PC-9 (cell line): ENCODE measurements at places on chromosomes 7 and 10.
A peak's percentile ranks its signal among the peaks of the same experiment; 100 is the strongest.

DNA sequence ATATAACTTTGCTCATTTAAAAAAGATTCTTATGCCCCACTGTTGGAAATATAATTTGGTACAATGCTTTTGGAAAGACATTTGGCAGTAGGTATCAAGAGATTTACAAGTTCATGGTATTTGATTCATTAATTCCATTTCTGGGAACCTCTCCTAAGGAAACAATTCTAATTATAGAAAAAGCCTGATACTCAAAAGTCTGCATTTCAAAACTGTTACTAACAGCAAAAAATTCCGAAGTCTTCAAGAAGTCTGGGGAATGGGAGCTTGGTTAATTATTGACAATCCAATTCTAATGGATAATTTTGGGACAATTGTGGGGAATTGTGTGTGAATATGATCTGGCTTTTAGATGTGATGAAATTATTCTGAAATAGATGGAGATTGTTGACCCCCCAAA lies 59.6 kb downstream of the HDAC9 start:
- DNase-seq, result no peak

DNA sequence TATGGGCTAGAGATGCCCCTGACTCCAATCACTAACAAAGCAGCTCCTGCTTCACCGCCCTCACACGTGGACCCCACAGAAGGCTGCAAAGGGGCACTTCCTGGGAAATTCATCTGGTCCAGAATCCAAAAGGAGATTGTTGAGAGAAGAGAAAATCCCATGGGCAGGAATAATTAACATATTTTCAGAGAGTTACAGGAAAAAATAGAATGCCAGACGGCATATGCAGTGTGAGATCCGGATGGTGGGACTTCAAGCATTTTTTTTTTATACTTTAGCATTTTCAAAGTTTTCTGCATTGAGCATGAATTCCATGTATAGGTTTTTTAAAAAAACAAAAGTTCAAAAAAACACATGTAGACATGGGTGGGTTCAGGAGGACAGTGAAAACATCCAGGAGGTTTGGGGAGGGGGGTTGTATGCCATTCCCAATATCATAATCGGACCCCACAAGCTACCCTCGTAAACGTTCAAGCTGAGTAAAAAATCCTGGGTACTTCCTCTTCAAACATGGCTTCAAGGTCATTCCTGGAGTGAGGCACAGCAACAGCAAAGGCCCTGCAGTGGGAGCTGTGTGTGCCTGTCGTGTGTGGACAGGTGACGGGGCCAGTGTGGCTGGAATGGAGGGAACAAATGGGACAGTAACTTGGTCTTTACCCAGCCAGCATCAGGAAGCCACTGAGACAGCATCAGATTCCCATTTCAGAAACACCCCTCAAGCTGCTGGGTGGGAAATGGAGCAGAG lies 128.1 kb downstream of the SLIT1 start:
- no peak for DNase-seq

- DNase-seq, result no peak
Measured at GRCh38 chr7:45082031-45082830, 6.5 kb downstream of the NACAD start.

DNA sequence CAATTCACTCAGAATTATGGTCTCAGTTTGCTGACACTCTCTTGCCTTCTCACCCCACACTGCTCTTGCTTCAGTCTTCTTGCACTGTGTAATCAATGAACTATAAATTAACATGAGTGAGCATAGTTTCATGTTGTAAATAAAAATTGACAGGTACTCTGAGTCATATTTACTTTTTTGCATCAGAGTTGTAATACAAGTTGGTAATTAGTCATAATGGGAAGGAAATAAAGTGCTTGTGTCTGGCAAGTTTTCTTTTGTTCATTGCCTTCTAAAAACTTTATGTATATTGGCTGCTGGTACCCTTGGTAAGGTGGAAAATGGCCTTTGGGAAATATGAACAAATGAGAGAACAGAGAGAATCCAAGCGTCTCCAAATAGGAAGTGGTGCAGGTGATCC lies 169.3 kb upstream of the MAGI2 start:
- peak; percentile 71 for DNase-seq

- no peak for DNase-seq
Measured at GRCh38 chr7:70557338-70557737, 574.6 kb upstream of the GALNT17 start.

DNA sequence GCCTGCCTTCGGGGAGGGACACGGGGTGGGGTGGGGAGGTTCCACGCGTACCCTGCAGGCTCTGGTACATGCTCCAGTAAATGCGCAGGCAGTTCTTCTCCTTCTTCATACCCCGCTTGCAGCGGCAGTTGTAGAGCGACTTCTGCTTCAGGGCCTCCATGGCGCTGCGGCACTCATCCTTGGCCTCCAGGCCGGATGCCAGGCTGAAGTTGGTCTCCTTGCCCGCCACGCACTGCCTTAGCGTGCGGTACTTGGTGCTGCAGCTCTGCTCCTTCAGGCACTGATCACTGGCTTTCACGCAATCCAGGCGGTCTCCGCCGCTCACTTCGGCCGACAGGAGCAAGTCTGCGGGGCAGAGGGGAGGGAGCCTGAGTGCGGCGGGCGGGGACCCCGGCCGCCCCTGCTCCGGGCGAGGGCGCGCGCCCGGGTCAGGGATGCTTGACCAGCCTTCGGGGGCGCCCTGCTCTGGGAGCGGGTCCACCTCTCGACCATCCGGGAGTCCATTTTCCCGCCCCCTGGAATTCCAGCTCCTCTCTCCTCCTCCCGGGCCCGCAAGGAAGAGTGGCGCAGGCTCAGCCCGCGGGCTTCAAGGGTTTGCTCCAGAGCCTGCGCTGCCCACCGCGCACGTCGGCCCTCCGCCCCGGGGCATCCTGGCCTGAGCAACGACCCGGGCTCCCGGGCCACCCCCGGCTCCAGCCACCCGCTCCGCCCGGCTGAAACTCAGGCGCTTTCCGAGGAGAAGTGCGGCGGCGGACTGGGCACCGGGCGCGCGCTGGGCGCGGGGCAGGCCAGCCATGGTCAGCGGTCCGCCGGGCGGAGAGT lies 2.0 kb downstream of the GFRA1 start:
- no peak for DNase-seq

- no peak for DNase-seq
Measured at GRCh38 chr10:79928028-79928583, 20.8 kb downstream of the SFTPD start.

DNA sequence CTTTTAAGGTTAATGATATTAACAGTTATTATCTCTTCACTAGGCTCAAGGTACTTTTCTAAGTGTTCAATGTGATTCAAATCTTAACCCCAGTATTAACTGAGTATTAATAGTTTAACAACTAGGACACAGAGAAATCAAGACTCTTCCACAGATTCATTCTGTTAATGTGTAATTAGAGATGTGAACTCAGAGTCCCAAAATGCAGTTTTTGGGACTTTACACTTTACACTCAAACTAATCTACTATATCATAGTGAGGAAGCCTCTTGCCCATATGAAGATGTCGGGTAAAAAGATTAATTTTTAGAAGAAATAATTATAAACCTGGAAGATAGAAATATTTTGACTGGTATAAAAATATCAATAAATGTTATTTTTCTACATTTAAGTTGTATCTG lies 644.5 kb upstream of the LRRTM3 start:
- DNase-seq, result no peak

GRCh38 chr7:155980841-155981240 lies 168.6 kb upstream of the SHH start:
- no peak for DNase-seq

DNA sequence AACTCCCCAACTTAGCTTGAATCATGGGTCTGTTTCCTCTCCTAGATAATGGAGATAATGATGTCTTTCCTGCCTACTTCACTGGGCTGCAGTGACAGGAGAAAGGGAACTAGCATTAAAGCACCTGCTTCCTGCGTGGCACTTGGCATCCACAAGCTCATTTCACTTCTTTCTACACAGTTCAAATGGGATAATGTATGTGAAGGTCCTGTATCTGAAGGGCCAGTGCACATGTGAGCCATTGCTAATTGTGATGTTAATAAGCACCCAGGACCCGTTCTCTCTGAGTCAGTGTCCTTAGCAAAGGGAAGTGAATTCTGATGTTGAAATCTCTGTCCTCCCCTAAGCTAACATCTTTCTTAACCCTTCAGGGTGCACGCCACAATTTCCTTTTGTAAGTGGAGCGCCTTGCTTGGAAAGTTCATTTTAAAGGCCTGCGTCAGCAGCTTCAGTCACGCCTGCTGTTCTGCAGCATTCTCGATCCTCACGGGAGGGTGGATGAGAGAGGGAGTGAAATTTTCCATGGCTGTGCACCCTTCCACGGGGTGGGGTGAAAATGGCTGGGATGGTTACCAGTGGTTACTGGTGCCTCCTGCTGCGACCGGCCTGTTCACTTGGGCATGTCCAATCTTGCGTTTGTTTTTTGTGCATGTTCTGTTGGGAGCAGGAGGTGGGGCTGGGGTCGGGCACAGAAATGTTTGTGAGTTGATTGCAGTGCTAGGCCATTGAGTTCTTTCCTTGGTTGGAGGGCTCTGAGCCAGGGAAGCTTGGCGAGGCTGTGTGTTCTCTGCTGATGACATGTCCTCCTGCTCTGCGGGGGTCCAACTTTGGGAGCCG lies 59.2 kb downstream of the HK1 start:
- DNase-seq, result peak; percentile 82

DNA sequence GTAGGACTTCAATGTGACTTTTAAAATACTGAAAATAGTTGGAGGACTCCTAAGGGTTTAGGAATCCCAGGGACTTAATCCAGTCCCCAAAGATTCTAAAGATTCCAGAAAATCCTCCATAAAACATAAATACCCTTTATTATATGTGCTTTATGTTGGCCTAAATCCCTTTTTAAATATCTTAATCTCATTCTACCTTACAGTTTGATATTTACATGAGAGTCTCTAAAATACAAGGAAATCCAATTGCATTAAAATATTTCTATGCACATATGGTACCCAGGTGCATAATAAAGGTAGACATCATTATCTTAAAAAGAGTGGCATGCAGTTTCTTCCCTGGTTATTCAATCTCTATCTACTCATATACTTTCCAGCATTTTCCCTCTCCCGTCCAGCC lies 51.8 kb downstream of the BPGM start:
- DNase-seq, result no peak

DNA sequence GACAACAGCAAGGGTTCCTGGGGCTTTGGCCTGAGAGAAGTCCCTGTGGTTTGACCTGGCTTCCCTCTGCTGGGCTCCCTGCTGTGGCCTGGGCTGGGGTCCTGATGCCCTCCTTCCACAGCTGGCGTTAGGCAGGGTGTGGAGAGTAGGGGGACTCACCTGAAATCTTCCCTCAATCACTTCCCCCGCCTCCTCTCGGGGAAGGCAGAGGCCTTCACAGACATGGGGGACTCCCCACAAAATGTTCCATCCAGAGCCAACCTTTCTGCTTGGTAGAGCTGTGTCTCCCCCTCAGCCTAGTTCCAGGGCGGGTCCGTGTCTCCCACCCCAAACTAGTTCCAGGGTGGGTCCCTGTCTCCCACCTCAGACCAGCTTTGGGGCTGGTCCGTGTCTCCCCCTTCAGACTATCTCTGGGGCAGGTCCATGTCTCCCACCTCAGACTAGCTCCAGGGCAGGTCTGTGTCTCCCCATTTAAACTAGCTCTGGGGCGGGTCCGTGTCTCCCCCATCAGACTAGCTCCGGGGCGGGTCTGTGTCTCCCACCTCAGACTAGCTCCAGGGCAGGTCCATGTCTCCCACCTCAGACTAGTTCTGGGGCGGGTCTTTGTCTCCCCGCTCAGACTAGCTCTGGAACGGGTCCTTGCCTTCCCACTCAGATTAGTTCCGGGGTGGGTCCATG lies 2.2 kb downstream of the PVRIG start:
- DNase-seq, result no peak

DNA sequence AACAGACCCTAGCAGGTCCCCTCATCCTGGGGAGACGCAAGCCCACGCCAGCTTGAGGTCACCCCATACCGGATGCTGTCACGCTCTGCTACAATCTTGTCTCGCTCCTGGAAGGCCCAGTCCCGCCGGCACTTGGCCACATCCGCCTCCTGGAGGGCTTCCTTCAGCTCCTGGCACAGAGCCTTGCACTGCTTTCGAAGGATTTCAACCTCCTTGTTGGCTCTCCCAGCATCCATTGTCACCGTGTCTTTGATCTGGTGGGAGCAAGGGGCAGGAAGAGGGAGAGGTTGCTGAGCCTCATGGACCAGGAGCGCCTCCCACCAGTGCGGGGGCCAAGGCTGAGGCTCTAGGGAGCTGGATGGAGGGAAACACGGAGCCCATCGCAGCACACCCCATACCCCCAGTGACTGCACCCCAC lies 90.9 kb downstream of the DLG5 start:
- DNase-seq, result no peak

- no peak for DNase-seq
Measured at GRCh38 chr10:72461085-72461484, 106.4 kb upstream of the DNAJB12 start.

DNA sequence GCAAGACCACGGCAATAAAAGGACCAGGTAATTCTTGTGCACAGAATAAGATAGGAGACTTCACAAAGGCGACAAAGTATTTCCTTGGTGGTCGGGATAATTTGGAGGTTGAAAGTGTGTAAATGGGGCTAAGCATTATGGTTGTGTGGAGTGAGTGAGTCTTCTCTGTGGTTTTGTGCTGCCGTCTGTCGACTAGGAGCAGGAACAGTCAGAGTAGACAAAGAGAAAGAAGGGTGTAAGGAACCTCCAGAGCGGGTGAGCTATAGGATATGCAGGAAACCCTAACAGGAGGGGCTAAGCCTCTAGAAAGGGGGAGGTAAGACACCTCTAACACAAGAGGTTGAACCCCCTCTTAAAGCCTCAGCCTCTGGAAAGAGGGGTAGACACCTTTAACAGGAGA lies 201.6 kb downstream of the SH2D4B start:
- no peak for DNase-seq

DNA sequence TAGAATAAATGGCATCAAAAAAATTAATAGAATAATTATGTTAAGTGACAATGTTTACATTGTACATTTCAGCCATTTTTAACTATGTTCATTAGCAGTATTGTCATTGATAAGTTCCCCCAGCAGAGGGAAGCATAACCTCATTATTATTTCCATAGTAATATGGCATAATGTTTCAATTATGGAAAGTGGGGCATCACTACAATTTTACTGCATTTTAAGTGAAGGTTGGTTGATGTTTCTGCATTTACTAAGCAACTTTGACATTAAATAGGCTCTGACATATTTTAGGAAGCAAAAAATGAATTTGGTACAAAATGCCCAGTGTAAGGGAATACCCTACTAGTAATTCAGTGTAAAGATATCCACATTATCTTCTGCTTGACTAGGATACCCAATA lies 218.3 kb downstream of the SEMA3A start:
- DNase-seq, result peak; percentile 35

DNA sequence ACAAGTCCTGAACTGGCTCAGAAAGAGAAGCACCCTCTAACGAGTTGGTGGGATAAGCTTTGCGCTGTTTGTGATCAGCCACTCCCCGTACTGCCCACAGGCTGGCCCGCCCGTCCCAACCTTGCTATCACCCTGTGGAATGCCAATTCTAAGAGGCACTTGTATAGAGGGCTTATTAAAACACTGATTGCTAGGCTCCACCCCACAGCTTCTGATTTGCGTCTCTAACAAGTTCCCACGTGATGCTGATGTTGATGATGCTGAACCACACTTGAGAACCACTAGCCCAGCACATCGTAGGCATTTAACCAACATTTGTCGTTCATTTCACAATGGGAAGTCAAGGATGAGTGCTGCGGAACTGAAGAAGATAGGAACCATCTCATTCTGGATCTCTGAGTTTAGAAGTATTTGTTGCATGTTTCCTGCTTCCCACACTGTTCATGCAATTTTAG lies 12.7 kb upstream of the GSAP start:
- no peak for DNase-seq

GRCh38 chr10:110797416-110797815 lies 74.3 kb upstream of the PDCD4 start:
- DNase-seq, result no peak

- DNase-seq, result no peak
Measured at GRCh38 chr7:107643938-107644308, 16.7 kb upstream of the SLC26A4 start.
